Left renal cortex interstitium (tissue), 4 donors: ENCODE measurements at places on chromosomes 3 and 15.

DNA sequence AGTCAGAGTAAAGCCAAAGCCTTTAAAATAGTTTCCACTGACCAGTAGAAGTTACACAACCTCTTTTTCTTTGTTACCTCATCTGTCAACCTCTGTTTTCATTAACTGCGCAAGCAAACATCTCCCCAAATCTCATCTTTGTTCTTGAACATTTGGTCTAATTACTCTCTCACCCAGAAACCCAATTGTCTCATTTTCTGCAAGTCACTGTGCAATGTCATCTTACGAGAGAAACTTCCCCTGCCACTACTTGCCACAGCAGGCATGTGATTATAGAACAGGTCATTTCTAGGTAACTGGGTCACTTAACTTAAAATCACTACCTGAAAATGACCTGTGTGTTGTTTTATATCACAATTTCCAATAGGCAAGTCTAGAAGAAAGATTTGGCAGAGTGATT lies 159.4 kb downstream of the SI start:
- DNase-seq: no peak

DNA sequence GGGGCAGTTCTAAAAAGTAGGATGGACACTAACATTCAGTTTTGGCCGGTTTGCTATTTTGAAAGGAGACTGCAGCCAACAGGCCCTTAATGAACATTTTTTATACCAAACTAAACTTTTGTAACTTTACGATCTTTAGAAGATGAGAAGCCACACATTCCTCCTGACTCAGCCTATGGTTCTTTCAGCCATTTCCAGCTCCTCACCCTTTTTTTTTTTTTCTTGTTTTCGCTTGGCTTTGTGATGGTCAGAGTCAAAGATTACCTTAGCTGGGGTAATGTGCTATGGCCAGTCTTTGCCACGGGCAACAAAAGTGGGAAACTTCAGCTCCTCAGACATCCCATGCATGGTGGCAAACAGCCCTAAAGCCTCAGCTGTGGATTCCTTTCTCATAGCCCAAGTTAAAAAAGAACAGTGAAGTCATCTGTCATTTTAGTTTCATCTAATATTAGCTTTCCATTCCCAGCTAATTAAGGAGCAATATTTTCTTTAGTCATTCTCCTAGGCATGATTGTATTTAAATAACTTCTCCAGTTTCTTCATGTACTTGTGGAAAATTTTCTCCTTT lies 368.7 kb downstream of the MFSD1 start:
- no peak for DNase-seq

GRCh38 chr3:39267631-39268548 lies 11.9 kb downstream of the CX3CR1 start:
- no peak for DNase-seq

- no peak for DNase-seq
These were observed 259.9 kb downstream of the ARPP21 start for GRCh38 chr3:35899245-35899644.

- no peak for DNase-seq
These were observed 7.1 kb upstream of the TP63 start for GRCh38 chr3:189624130-189624529.
